ENCODE measurements at places on chromosomes 6 and 20.

DNA sequence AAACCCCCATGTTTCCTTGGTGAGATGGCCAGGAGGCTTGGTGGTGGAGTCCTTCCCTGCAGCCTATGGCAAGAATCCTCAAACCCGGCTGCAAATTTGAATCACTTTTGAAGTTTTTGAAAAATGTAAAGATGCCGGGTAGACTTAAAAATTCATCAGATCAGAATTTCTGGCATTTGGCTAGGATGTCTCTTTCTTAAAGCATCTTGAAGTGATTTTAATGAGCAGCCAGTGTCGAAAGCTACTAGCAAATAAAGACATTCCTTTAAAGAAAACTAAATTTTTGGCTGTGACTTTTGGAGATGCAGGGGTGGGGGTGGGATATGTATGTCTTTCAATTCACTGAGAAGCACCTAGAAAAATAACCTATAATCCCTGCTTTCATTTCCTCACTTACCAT is 25.6 kb upstream of the NOX3 start:
- no peak for DNase-seq

DNA sequence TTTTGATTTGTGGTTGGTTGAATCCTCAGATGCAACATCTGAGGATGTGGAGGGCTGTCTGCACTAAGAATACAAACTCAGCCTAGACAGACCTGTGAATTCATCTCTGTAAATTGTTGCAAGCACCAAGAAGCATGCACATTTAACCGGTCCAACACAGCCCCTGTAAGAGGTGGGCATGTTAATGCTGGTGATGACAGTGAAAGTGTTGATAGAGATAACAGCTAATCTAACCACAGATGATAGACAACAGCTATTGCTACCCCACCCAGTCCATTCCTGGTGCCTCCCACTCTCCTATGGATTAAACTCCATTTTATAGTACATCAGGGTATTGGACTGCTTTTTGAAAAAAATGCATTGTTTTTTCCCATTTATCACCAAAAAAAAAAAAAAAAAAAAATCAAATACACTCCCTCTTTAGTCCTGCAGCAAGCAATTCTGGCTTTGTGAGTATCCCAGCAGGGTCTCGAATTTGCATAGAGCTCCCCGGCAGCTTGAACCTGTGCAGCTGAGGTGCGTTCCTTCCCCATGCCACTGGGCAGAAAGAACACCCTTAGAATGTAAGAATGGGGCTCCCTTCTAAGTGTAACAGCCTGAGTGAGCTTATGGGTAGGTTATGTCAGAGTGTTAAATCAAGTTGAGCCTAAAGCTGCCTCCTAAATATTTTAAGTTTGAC is 270.9 kb upstream of the JARID2 start:
- no peak for DNase-seq

- DNase-seq = no peak
These were observed 604.4 kb upstream of the NOX3 start for GRCh38 chr6:156060013-156060412.

GRCh38 chr20:54019585-54019984 is 50.8 kb downstream of the BCAS1 start:
- DNase-seq = no peak

GRCh38 chr20:62776692-62777527 is 19.4 kb upstream of the MRGBP start:
- DNase-seq = peak; percentile 71

DNA sequence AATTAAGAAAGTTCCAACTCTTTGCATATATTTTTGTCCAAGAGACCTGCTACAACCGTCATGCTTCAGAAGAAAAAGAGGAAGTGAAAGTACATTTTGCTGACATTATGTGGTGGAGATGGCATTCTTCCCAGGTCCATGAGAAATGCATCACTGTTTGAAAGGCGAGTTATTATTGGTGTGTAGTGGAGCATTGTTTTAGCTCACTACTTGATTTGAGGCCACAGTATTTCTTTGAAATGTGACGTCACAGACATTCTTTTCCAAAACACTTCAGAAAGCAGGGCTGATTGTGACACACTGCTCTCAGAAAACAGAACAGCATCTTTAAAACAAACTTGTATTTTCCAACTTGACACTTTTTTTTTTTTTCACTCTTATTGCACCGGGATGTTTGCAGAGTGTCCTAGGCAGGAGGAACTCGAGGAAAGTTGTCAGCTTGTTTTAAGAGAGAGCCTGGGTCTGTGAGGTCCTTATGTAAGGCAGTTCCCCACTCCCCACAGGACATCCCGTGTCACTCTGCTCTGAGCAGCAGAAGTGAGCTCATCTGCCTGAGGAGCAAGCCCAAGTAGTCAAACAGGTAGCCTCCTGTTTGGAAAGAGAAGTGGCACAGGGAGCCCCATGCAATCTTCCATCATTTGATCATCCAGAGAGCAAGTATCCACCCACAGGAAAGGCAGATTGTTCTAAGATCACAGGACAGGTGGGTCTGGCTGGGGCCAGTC is 1.1 kb downstream of the SPTLC3 start:
- DNase-seq = no peak

GRCh38 chr6:35094183-35094582 is 47.0 kb downstream of the TCP11 start:
- DNase-seq = no peak

GRCh38 chr20:24653306-24653705 is 183.9 kb downstream of the SYNDIG1 start:
- no peak for DNase-seq

DNA sequence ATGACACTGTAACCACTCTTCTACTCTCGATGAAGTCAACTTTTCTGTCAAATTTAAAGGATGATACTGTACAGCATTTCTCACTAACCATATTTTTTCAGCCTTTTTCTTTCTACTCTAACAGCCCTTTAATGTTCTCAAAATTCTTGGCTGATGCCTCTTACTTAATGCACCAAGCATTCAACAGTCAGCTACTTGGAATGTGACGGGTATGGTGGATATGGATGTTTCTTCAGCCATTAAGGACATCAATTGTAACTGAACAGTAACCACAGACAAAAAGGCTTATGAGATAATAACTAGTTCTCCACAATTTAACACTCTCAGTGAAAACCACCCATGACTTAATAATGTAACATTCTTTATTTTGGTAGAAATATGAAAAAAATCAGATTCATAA is 467.2 kb upstream of the ZNF337 start:
- DNase-seq = no peak

DNA sequence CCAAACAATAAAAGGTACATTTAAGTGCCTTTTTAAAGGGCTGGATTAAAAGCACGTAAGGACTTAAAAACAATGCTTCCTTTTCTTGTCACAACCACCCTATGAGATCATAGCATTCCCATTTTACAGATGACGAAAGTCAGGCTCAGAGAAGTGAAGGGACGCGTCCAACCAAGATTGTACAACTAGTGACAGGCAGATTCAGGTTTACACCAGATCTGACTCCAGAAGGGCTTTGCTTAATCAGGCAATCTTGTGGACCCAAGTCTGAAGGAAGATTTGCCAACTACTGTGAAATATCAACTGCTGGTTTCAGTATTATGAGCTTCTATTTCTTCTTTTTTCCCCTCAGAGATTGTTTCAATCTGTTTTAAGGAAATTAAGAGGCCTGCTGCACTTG is 877 bp downstream of the ENPP4 start:
- DNase-seq = no peak

GRCh38 chr6:142867355-142867801 is 77.6 kb downstream of the HIVEP2 start:
- DNase-seq = no peak

DNA sequence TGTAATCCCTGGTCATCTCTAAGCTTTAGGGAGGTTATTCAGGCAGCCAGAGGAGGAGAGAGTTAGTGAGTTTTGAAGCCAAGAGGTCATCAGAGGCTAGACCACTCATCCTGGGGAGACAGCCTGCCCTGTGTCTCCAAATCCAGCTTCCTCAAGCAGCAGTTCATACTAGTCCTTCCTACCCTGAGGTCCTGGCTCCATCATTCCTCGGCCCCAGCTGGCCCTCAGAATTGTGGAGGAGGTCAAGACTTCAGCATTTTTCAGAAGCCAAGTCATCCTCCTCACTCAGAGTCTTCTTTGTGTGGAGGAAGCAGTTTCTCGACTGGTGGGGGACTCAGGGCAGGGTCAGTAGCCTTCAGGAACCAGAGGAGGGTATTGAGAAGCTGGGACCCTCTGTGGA is 12.4 kb upstream of the KIAA1755 start:
- no peak for DNase-seq

DNA sequence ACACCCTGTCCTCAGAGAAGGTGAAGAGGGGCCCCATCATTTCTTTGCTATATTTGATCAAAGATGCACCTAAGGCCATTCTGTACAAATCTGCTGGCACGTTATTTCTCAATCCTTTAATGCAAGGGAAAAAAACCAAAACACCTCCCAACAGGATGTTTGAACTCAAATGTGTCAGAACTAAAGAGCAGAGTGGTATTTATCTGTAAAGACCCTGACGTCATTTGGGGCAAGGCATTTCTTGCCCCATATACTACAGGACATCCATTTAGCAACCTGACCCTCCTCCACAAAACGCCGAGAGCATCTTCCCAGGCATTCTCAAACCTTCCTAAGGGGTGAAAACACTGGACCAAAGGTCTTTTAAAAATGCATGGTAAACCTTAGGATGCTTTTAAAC is 50.8 kb downstream of the ZMYND8 start:
- no peak for DNase-seq

GRCh38 chr6:138371452-138371711 is 6.3 kb upstream of the SMIM28 start:
- DNase-seq = no peak

DNA sequence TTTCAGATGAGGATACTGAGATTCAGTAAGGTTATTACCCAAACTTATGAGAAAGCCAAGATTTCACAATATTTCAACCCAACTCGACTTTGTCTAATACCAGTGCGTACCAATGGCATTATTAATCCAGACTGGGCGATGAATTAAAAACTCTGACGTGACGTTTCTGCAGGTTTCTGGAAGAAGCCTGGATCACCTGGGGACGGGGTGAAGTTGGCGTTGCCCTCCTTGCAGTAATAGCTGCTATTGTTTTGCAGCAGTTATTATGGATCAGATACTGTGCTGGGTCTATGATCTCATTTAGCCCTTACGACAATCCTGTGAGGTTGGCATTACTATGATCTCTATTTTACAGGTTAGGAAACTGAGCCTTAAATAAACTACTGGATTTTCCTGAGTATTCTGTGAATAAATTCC is 569 bp upstream of the CDC5L start:
- no peak for DNase-seq

GRCh38 chr6:167226791-167227190 is 64.3 kb upstream of the UNC93A start:
- DNase-seq = no peak

DNA sequence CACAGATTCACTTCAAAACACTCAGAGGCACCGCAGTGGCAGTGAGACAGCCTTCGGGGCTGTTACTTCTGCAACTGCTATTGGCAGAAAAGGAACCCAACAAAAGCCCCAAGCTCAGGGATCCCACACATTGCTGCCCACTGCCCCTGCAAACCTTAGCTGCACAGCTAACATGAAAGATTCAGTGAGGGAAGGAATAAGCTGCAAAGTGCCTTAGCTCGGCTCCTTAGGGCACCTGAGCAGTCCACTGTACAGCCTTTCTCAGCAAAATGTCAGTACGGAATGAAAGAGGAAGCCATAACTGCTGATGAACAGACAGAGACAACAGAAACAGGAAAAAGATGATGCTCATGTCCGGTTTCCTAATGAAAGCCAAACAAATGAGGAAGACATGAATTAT is 179.7 kb upstream of the SHLD1 start:
- DNase-seq = no peak

DNA sequence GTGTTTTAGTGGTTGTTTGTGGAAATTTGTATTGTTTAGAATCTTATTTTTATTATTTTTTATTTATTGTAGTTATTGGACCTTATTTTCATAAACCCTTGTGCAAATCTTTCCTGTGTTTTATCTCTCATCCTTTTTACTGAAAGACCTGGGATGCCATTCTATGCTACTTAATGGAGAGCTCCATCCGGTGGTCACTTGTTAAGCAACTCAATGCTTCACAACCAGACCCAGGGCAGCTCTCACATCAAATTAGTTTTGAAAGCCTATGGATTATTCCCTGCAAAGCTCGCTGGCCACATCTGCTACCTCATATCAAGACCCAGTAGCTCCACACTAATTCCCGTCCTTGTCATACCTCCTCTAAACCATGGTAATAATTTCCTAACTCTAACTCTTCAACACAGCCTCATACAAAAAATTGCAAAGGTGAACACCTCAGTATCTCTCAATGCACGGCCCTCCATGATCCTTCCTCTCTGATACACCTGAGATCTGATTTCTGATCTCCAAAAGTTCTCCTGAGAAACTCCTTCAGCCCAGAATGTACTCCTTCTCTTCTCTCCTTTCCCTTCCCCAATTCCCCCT is 296.6 kb upstream of the MANEA start:
- DNase-seq = no peak

DNA sequence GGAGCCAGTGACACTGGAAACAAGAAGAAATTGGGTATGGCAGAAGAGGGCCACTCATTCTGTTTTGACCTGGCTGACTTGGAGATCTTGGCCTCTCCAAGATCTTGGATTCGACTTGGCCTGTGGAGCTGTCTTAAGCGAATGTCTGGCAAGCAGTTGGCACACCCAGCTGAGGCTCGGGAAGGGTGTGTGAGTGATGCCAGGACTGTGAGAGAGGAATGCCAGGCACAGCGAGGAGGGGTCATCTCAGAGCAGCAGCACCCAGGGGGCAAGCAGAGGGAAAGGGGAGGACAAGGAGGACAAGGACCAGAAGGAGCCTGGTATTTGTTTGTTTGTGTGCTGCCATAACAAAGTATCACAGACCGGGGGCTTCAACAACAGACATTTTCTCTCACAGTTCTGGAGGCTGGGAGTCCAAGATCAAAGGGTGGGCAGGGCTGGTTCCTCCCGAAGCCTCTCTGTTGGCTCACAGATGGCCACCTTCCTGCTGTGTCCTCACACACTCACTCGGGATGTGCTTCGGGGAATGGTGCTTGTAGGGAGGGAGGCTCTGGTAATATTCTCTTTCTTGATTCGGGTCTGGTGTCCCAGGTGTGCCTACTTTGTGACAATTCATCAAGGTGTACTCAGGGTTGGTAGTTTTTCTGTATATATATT is 33.0 kb downstream of the RPP40 start:
- no peak for DNase-seq

DNA sequence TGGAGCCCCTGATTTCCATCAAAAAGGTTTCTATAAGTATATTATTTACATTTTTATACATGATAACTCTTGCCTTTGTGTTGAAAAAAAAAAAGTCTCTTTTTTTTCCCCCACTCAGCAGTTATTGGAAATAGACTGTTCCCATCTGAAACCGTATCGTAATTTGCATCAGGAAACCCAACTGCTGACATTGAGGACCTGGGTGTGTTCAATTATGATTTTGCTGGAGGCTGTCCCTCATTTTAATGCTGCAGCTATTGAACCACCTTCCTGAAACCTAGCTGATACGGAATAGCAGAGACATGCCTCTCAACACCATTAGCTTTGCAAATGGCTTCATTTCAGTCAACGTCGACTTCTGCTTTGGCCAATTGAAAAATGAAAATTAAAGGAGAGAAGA is 98.9 kb downstream of the ZNF217 start:
- DNase-seq = no peak

GRCh38 chr6:112038268-112038667 is 15.6 kb upstream of the CCN6 start:
- DNase-seq = no peak
